ENCODE measurements at places on chromosomes 13 and 19.

GRCh38 chr19:33715462-33715861 is 81.2 kb upstream of the KCTD15 start:
- DNase-seq, result no peak

DNA sequence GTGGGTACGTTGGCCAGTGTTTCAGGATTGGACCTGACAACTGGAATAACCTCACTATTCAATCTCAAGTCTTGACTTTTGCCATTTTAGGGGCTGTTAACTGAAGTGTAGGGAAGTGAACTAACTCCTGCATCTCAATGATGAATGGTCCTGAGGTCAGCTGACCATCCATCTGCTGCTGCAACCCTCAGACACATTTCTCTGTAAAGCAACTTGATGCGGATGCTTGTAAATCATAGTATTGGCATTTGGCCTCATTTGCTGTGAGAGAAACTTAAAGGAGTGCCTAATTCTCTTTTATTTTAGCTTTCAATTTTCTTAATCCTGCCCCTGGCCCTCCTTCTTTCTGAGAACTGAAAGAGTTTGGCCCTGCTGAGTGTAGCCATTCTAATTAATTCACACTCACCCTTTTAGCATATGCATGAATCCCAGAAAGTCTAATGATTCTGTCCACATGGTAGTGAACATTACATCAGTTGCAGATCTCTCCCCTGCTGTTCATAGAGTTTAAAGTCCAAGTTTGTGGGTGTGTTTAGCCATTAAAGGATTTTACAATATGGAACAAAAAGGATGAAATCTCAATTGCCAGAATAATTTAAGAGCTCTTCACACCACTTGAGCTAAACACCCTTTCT is 1531.4 kb upstream of the SLC10A2 start:
- no peak for DNase-seq

GRCh38 chr13:94343243-94343585 is 136.3 kb downstream of the DCT start:
- DNase-seq, result no peak

DNA sequence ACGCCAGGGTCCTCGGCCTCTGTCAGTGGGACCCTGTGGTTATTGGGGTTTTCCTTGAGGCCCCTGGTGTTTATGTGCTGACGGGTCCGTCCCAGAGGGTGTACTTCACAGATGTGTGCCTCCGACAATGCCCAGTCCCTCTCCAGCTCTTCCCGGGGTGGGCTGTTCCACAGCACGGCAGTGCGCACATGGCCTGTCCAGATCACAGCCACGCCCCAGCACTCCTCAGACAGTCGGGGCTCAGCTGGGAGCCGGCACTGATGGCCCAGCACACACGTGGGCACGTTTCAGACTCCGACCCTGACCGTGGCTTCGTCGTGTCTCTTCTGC is 16.9 kb upstream of the F7 start:
- DNase-seq, result no peak

GRCh38 chr13:45143346-45143751 is 23.0 kb downstream of the GTF2F2 start:
- no peak for DNase-seq

GRCh38 chr13:98364179-98364578 is 187.1 kb upstream of the RNF113B start:
- DNase-seq, result no peak

DNA sequence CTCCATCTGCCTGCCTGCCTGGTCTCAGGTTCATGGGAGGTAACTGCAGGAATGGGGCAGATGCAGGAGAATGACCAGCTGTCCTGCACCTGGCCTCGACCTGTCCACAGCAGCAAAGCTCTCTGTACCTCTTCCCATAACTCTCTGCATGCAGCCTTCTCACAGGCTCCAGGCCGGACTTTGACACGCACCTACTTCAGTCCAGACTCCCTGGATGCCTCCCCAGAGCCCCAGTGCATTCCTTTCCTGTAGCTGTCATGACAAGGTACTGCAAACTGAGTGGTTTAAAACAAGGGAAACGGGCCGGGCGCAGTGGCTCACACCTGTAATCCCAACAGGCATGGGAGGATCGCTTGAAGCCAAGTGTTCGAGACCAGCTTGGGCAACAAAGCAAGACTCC is 3.3 kb downstream of the NANOS2 start:
- DNase-seq, result no peak

DNA sequence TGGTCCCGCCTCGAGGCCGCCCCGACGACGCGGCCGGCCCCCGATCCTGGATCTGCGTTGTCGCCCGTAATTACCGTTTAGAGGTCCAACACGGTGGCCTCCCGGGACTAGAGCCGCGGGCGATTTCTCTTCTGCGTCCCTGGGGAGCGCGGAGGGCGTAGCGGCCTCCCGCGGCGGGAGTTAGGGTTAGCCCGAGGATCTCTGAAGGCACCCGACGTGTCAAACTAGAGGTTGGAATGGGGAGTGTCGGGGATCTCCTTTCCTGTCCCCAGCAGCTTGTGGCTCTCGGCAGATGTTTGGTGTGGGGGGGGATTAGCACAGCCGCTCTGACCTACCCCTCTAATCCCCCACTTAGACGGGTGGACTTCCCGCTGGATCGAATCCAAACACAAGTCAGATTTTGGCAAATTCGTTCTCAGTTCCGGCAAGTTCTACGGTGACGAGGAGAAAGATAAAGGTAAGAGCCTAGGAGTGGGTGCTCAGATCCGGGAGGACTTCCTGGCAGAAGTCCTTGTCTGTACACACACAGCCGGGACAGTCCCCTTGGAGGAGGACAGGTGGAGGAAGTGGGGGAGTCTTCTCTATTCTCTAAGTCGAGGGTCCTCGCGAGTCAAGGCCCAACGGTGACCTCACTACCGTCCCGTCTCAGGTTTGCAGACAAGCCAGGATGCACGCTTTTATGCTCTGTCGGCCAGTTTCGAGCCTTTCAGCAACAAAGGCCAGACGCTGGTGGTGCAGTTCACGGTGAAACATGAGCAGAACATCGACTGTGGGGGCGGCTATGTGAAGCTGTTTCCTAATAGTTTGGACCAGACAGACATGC is 581 bp downstream of the CALR start:
- peak; percentile 59 for DNase-seq

DNA sequence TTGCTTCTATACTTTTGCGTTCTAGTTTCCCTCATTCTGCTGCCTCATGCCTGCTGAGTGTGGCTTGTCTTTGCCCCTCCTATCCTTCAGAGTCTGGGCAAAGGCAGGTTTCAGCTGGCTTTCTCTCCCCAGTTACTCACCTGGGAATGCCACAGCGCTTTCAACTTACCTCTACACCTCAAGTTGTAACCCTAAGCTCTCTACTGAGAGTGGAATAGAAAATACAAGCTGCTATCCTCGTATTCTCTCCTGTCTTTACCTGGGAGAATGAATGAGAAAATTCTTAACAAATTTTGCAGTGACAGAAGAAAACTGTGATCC is 316.3 kb upstream of the KLF12 start:
- DNase-seq, result no peak

DNA sequence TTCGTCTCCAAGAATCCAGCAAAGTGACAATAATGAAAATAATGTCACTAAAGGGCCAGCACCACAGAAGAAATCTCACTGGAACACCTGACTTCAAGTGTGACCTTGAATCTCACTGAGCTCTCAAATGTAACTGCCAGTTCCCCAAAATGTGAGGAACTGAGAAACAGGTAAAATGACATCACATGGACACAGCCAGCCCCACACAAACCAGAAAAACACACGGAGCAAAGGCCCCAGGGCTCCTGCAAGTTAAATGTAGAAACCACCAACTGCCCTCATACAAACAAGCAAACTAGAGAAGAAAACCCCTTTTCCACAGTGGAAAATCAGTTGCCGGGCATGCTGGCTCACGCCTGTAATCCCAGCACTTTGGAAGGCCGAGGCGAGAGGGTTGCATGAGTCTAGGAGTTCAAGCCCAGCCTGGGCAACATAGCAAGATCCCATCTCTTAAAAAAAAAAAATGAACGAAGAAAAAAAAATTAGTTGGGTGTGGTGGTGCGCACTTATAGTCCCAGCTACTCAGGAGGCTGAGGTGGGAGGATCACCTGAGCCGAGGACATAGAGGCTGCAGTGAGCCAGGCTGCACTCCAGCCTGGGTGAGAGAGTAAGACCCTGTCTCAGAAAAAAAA is 8.7 kb upstream of the KANK2 start:
- DNase-seq, result no peak

All from stimulated activated CD8-positive, alpha-beta memory T cell treated with anti-CD3 and anti-CD28 coated beads, Interleukin-4, amount 100 ng/mL, for 48 hours (primary cell).